ENCODE measurements at places on chromosomes 2 and 18.

GRCh38 chr2:135318808-135319207 is 212.2 kb downstream of the ZRANB3 start:
- DNase-seq, result no peak

- peak; percentile 67 for DNase-seq
Observed at GRCh38 chr2:96895746-96896651, 26.1 kb upstream of the SEMA4C start.

- no peak for DNase-seq
Observed at GRCh38 chr2:98761267-98761781, 30.4 kb upstream of the MGAT4A start.

DNA sequence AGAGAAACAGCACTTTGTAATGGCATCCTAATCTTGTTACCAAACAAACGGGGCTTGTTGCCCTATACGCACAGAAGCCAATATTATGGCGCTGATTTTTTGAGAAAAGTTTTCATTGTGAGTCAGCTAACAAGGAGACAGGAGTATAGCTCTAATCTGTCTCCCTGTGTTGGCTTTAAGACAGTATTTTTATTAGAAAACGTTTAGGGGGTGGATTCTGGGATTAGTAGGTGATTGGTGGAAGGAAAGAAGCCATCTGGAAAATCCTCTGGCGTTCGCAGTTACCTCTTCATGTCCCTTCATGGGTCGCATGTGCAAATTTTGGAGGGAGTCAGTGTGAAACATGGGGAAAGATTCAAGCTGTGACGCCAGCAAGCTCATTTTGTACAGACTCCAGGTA is 698 bp upstream of the TMEM237 start:
- no peak for DNase-seq

DNA sequence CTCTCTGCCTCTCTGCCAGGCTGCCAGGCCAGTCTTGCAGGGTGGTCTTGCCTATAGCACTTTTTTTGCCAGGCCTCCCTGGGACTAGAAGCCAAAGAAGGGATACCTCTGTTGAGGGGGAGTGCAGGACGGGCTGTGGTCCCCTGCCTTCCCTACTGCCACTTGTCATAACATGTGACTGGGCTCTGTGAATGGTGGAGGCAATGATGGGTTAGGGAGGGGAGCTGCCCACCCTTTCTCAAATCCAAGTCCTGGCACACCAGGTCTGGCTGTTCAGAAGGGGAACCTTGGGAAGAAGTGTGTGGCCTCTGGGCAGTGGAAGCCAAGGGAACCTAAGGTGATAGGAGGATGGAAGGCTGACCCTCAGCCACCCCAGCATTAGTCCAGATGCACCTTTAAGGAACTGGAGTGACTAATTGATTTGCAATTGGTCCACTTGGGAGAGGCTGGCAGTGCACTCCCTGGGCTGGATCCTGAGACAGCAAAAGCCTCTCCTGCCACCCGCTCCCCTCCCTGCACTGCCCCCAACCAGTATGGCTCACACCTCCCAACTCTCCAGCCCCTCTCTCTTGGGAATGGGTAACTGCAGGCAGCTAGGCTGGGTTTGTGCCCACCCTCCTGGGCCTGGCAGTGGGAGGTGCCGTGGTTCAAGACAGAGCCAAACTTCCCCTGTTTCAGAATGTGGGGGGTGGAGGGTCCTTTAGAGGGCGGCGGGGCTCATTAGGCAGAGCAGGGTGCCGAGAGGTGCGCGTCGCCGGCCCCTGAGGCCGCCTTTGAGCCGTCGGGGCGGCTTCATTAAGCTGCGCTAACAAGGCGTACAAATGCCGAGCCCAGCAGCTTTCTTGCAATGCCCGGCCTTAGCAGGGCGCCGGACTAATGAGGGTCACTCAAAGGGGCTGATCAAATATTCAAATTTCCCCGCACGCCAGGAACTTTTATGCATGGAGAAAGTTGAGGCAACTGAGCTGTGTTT is 4.5 kb upstream of the SIX3 start:
- DNase-seq, result peak; percentile 73

DNA sequence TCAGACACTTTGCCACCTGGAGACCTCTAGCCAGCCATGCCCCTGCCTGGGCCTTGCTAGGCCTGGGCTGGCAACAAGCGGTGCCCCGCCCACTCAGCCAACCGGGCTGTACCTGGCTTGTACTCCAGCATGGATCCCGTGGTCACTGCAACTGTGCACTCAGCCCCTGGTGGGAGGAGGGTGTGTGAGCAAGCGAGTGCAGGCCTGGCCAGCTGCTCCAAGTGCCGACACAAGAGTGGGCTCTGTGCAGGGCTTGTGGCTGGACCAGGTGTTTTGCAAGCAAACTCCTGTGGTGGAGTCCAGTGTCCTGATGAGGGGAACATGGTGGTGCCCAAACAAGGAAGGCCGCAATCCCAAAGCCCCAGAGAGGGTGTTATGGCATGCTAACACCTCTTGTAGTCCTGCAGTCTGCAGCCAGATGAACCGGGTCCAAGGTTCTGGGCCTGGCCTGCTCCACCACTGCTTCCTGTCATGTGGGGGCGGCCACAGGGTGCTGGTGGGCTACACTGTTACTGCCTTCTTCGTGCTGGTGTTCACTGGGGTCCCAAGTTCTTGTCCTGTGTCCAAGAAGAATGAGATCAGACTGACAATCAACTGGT is 60.1 kb upstream of the CD28 start:
- peak; percentile 64 for DNase-seq

- no peak for DNase-seq
Observed at GRCh38 chr2:169047256-169048250, 16.4 kb upstream of the ABCB11 start.

- DNase-seq, result peak; percentile 50
Observed at GRCh38 chr2:238716585-238716984, 131.3 kb upstream of the TWIST2 start.

DNA sequence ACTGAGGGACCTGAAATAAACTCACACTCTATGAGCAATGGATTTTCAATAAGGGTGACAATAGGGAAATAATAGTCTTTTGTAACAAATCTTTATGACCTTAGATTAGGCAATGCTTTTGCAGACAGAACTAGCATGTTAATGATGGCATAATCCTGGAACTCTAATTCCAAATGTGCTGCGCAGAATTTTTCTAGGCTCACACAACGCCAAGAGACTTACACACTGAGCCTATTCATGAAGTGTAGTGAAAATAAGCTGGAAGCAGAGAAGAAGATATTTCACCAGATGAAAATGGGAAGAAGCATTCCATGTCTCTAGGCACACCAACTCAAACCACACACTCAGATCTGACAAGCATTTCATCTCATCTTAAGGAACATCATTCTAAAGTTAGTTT is 178.5 kb downstream of the L3MBTL4 start:
- no peak for DNase-seq

DNA sequence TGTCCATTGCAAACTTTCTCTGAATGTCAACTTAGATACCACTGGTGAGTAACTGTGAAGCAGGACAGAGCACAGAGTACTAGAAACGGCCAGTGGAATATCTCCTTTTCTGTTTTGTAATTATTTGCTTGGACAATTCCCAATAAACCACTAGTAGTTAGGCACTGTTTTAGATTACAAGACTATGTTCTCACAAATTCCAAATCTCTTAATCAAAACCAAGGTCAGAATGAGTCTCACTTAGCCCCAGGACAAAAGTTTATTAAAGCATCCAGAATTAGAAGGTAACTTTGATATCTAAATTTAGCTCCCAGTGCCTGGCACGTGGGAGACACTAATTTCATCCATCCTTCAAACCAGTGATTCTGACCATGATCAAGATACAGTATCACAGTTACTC is 89.0 kb downstream of the ZNF521 start:
- no peak for DNase-seq

DNA sequence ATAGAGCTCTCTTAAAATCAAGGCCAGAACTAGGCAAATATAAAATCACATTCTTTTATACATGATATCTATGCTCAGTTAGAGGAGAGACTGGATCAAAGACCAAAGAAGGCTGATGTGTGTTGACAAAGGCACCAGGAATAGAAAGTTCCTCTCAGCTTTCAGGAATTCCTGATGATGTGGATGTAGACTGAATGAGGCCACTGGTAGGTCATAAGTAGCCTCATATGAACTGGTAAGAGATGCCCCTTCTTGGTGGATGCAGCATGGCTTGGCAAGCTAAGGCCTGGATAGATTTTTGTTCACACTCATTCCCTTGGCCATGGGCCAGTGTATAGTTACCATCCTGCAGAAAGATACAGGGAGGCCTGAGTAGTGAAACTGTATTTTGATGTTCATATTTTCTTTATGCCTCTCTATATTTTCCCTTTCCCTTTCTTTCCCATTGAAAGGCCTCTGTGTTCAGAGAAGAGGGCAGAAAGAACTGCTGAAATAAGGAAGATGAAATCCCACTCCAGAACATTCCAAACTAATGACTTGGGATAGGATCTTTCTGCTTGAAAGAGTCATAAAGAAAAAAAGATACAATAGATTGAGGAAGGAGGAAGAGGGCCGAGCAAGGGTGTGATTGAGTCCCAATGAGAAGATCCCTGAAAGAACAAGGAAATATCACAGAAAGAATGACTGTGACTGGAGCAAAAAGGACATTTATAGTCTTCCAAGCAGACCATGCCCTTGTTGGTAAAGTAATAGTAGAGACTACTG is 2182.7 kb upstream of the PIK3C3 start:
- no peak for DNase-seq

- no peak for DNase-seq
Observed at GRCh38 chr2:56292951-56293350, 109.2 kb downstream of the CCDC85A start.

GRCh38 chr2:16713011-16713423 is 47.4 kb upstream of the CYRIA start:
- DNase-seq, result no peak

DNA sequence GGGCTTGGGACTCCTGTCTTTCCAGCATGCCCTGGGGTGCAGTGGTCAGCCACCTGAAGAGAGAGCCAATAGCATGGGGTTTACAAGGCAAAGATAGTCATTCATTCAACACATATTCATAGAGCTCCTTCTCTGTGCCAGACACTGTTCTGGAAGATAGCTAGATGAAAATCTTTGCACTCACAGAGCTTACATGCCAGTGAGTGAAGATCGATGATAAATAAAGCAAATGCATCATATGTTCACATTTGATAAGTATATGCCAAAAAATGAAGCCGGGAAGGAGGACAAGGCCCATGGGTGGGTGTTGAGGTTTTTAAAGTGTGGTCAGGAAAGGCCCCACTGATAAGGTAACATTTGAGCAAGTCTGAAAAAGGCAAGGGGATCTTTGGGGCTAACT is 130.8 kb upstream of the CDCA7 start:
- DNase-seq, result no peak

- DNase-seq, result no peak
Observed at GRCh38 chr18:7017013-7017412, 100.6 kb downstream of the LAMA1 start.

- no peak for DNase-seq
Observed at GRCh38 chr18:78939105-78939504, 40.5 kb upstream of the SALL3 start.

DNA sequence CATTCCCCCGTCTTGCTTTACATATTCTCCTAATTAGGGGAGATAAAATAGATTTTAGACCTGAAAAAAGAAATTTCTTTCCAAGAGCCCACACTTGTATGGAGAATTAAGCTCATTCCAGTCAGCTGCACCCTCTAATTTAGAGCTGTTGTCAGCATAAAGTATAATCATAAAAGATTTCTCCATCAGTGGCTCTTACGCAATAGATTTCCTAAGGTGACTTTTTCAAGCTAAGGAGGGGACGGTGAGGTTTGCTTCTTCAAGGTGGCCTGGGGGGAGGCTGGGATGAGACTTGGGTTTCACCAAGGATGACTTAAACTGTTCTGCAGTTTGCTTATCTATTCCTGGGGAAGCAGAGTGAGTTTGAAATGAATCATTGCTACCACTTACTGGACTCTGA is 426.2 kb downstream of the NBAS start:
- no peak for DNase-seq

- no peak for DNase-seq
Observed at GRCh38 chr2:68039317-68039716, 23.5 kb downstream of the C1D start.

- DNase-seq, result no peak
Observed at GRCh38 chr2:140842110-140842509, 1288.7 kb downstream of the LRP1B start.

- DNase-seq, result no peak
Observed at GRCh38 chr2:9251154-9252001, 44.8 kb downstream of the ASAP2 start.

- DNase-seq, result no peak
Observed at GRCh38 chr2:118689456-118689855, 158.0 kb downstream of the EN1 start.

- no peak for DNase-seq
Observed at GRCh38 chr18:54440292-54440691, 82.6 kb downstream of the C18orf54 start.

- DNase-seq, result no peak
Observed at GRCh38 chr2:199223791-199224190, 233.9 kb downstream of the SATB2 start.

- no peak for DNase-seq
Observed at GRCh38 chr2:31232586-31232985, 1.4 kb upstream of the EHD3 start.

DNA sequence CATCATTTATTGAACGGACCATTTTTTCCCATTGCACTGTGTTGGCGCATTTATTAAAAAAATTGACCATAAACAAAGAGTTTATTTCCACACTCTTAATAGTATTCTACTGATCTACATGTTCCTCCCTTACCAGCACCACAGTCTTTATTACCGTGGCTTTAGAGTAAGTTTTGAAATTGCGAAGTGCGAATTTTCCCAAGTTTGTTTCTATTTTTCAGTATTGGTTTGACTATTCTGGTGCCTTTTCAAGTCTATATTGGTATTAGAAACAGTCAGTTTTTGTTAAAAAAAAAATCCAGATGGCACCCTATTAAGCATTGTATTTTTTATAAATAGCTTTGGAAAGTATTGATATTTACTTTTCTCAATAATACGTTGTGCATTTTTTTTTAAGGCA is 795.1 kb upstream of the HS6ST1 start:
- no peak for DNase-seq

GRCh38 chr18:69388222-69388621 is 12.5 kb upstream of the DOK6 start:
- no peak for DNase-seq

GRCh38 chr18:75253784-75254183 is 43.2 kb downstream of the TSHZ1 start:
- no peak for DNase-seq

- DNase-seq, result no peak
Observed at GRCh38 chr2:22788749-22789327, 596.1 kb upstream of the KLHL29 start.

DNA sequence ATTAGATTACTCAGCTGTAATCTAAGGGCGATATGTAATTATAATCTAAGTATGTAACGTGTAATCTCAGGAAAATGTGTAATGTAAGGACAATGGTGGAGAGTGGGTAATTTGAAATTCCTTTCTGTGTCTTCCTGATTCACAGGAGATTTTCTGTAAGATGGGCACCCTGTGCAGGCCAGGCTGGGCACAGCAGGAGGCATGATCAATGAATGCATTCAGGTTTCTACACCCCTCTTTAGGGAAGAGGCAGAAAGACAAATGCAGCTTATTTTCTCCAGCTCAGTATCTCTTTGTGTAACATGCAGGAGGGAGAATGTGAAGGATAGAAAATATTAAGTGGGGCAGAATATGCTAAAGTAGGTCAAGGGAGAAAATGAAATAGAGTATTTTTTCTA is 320.1 kb downstream of the PIK3C3 start:
- no peak for DNase-seq

GRCh38 chr2:43191947-43192516 is 34.4 kb downstream of the ZFP36L2 start:
- peak; percentile 70 for DNase-seq

- DNase-seq, result no peak
Observed at GRCh38 chr18:35189510-35189909, 51.3 kb upstream of the ZNF397 start.
